ENCODE measurements at places on chromosomes 3 and 15.
A peak's percentile ranks its signal among the peaks of the same experiment; 100 is the strongest.

DNA sequence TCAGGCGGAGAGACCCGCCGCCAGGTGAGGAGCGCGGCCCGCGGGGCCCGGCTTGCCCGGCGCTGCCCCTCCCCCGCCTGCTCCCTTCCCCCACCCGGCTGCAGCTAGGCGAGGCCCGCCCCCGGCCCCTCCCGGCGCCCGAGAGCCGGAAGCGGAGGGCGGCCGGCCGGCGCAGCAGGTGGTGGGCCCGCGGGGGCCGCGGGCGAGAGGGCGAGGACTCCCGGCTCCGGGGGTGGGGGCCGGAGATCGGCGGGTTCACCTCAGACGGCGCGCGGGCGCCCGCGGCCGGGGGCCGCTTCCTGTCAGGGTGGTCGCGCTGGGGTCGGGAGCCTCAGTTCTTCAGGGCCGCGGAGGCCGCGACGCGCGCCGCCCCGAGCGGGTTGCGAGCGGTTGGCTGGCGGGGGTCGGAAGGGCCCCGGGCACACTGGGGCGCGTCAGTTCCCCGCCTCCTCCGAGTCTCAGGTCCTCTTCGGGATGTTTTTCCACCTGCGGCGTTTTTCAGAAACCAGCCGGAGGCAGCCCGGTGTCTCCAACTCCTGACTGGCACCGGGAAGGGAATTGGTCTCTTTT lies 395 bp downstream of the ZFAND6 start:
- peak; percentile 20 for DNase-seq

DNA sequence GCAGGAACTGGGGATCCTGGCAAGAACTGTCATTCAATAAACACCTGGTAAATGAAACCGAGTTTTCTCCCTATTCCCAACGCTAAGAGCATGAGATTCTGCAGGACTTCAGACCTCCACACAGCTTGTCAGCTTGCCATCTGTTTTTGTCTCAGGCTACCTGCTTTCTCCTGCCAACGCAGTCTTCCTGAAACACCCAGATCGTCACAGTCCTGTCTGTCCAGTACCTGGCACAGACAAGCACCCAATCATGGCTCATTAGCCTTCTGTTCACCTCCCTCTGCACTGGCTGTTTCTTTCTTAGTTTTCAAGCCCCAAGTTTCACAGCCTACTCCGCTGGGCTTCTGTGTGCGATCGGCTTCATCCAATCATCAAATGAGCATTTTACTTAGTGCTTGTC lies 5.0 kb downstream of the SLC12A8 start:
- no peak for DNase-seq

- peak; percentile 68 for DNase-seq
These were observed 36.1 kb downstream of the BNC1 start for GRCh38 chr15:83248151-83249029.

GRCh38 chr3:62134061-62134496 lies 239.3 kb downstream of the FEZF2 start:
- DNase-seq: peak; percentile 18

GRCh38 chr3:49668414-49668797 lies 5.7 kb upstream of the APEH start:
- DNase-seq: no peak

DNA sequence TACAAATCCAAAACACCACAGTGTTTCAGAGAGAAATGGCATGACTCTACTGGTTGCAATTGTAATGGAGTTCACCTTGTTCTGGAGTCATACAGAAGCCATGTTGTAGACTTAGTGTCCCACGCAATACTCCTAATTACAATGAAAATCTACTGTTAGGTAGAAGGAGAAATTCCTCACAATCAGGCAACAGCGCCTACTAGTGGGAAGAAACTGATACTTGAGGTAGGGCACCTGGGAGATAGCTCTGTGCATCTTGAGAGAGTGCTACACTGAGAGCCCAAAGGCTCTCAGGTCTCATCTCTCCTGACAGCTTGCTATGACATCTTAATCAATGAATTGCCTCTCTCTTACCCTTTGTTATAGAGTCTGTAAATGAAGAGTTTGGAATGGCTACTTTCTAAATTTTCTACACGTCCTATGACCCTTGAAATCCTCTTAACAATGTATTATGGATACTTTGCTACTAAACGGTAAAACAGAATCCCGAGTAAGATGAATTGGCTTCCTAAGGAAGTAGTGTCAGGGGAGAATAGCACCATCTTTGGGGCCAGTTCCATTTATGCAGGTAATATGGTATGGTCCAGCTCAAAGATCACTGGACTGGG lies 422.7 kb upstream of the TPRG1 start:
- no peak for DNase-seq

GRCh38 chr3:95311272-95311671 lies 1248.4 kb downstream of the NSUN3 start:
- DNase-seq: no peak

DNA sequence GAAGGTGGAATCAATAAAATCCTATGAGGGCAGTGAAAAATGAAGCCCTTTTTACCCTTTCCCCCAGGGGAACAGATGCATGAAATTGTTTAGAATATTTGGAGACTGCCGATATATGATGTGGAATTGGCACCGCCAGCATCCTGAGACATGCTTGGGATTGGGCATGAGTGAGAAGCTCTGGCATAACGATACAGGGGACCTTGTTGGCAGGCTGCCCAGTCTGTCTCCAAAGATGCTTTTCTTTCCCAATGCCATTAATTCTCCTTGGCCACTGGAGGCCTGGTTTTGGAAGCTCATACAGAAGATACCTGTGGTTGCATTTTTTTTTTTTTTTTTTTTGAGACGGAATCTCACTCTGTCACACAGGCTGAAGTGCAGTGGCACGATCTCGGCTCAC lies 800.6 kb upstream of the LMCD1 start:
- peak; percentile 1 for DNase-seq

DNA sequence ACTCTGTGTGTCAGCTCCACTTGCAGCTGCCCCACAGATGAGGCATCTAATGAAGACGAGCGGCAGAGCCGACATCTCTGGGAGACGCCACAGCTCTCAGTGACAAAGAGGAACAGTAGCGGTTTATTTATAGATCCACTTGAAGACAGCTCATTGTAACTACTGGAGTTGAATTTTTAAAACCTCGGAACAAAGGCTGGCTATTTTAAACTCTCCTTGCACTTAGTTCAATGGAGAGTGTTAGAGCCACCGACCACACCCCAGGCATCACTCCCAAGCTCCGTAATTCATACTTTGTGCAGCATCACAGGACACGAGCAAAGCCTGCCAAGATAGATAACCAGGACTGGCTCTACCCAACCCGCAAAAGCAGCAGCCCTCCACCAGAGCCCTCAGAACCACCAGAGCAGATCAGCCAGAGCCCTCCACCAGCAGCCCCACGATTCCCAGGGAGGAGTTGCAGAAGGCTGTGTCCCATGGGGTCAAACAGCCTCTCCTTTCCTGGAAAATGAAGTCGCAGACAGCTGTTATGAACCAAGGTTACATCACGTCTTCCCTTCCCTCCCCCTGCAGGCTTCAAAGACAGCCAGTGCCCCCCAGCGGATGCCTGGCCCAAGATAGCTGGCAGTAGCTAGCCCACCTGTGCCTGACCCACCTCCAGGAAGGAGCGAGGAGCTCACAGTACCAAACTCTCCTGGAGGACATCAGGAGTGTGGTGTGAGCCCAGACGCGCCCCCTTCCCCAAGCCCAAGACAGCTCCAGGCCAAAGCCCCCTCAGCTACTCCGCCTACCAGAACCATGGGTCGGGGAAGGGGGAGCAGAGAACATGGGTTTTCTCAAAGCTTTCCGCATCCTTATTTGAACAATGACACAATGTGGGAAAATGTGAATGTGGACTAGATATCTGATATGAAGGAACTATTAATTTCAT lies 45.7 kb downstream of the POC1A start:
- DNase-seq: peak; percentile 65

GRCh38 chr3:69715204-69715603 lies 24.1 kb upstream of the MITF start:
- DNase-seq: no peak

DNA sequence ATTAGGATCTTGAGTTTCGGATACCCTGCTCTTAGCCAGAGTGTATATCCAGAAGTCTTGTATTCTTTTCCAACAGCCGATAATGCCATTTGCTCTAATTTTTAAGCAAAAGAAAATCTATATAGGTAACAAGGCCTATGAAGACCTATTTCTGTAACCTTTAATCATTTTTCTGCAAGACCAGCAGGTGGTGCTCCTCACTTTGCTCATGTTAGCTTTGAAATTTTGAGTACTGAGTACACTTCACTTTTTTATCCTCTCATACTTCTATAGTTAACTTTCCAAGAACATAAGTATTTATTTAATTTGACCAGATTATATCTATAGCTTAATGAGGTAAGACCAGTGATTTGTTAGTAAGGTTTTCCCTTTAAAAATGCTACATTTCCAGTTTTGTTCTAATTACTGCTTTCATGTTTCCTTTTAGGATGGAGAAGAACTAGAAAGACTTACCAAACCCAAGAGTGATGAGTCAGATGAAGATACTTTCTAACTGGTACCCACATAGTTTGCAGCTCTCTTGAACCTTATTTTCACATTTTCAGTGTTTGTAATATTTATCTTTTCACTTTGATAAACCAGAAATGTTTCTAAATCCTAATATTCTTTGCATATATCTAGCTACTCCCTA lies 20.5 kb downstream of the SLC35A5 start:
- DNase-seq: peak; percentile 56

DNA sequence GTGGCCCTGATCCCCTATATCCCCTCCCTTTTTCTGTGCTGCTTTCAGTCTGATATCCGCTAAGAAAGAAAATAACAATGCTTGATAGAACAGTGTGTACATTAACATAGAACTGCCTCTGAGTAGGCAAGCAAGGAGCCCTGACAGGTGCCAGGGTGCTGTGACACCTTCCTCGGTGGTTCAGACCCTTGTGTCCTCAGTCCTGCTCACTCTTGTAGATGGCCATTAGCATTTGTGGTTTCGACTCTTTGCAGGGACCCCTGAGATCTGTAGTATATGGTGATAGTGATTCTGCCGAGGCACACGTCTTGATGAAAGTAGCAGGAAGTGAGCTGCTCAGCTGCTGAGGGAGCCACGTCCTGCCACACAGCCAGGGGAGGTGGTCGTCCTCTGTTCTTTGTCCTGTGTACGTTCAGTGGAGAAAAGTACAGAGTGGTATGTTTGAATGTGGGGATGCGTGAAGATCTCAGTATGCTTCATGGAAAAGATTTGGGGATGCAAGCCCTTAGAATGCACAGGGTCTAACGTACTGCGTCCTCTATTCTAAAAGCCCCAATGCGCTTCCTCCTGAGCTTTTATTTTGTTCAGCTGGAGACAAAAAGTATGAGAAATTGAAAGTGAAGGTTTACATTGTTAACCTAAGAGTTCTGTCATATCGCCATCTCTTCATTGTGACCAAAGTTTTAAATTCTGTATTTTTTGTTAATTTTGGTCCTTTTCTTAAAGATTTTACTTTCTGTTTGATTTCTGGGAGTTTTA lies 35.4 kb downstream of the PXYLP1 start:
- DNase-seq: no peak

GRCh38 chr3:132788301-132788671 lies 66.1 kb upstream of the NPHP3 start:
- peak; percentile 88 for DNase-seq

- peak; percentile 89 for DNase-seq
These were observed 73.8 kb downstream of the TLE3 start for GRCh38 chr15:70023769-70024491.

DNA sequence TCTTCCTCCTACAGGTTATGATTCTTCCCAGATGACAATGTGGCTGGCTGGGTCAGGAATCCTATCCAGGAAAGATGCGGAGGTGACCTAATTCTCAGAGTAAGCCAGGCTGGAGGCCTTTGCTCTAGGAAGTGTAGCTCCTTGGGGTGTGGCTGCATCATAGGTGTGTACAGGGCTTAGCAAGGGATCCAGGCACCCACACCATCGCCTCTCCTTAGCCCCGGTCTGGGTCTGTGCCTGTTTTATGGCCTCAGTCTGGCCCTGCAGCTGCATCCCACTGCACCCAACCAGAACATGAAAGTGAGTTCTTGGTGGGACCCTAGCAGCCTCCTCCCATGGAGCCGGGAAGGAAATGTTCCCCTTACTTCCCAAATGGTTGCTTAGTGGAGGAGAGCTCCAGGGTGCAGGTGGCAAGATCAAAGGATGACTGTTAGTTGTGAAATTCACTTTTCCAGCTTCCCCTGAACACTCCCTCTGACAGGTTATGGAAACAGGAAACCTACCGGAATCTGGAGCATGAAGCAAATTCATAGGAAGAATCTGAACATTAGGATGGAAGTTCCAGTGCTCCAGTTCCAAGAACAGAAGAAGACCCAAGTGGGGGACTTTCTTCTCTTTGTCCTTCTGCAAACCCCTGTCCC lies 2.7 kb upstream of the AMOTL2 start:
- DNase-seq: no peak

DNA sequence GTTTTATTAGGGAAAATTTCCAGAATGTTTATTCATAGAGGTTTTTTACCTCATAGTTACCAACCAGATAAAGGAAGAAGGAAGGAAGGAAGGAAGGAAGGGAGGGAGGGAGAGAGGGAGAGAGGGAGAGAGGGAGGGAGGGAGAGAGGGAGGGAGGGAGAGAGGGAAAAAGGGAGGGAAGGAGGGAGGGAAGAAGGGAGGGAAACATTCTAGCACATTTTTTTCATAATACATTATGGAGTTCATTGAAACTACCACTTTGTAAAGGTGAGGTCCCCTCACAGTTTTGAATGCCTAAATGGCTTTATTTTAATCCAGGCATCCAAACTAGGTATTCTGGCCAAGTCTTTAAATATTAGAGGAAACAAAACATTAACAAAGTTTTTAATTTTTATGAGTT lies 1049.1 kb downstream of the ROBO1 start:
- DNase-seq: no peak

DNA sequence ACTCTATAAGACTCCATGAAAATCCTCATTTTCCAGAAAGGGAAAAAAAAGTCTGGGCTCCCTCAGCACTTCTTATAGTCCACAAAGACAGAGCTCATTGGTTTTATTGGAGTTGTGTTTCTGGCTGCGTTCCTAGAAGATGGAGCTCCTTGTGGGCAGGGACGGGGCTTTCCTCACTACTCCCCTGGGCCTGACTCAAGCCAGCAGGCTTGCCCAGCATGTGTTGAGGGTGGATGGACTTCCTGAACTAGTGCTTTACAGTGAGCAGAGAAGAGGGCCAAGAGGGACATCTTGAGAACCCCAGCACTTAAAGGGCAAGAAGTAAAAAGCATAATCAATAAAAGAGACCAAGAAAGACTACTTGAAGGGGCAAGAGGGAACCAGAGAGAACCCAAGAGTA lies 43.2 kb upstream of the EPHB1 start:
- DNase-seq: peak; percentile 14

GRCh38 chr3:11224010-11224409 lies 48.2 kb upstream of the ATG7 start:
- no peak for DNase-seq

DNA sequence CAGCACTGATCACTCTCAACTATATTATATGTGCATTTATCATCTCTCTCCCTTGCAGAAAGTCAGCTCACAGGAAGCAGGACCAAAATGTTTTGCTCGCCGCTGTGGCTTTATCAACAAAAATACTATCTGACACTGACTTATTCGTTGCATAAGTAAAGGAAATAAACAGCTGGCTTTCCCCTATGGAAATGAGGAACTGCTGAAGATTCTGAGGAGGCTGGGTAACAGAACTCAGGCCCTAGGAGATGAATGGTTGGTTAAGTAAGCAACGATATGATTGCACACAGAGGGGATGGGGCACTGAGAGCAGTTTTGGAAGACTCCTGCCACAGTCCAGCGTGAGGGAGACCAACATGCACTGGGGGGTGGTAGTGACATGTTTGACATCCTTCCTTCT lies 181.1 kb downstream of the STT3B start:
- no peak for DNase-seq
